ENCODE measurements at places on chromosomes 1 and 21. TPM values are rescaled to one million over a fixed set of nuclear protein-coding genes. Genes with fewer than 3 reads are reported as not detected.

SMYD3 gene
- 17.2 TPM for total RNA-seq

RYR2 gene
- total RNA-seq = 0.04 TPM

- H3K27me3 ChIP-seq = no peaks in the 10 kb centered on the region
- DNase-seq = no peak
- no peak overlapping the region for H3K4me3 ChIP-seq
Measured at GRCh38 chr1:26384076-26384475, 11.5 kb upstream of the ZNF683 start.

GRCh38 chr1:87140831-87141540 lies 187.7 kb upstream of the LMO4 start:
- H3K27me3 ChIP-seq = peaks cover 4% of the 10 kb centered on the region
- DNase-seq = no peak
- H3K4me1 ChIP-seq = no peaks in the 10 kb centered on the region

- no peak overlapping the region for H3K27ac ChIP-seq
- H3K36me3 ChIP-seq = no peaks in the 10 kb centered on the region
- no peaks in the 10 kb centered on the region for H3K4me1 ChIP-seq
- DNase-seq = no peak
- H3K27me3 ChIP-seq = no peaks in the 10 kb centered on the region
Measured at GRCh38 chr1:2431103-2431502, 18.7 kb upstream of the PEX10 start.

GRCh38 chr1:178575611-178576361 lies 62.9 kb downstream of the TEX35 start:
- H3K36me3 ChIP-seq = no peaks in the 10 kb centered on the region
- H3K4me3 ChIP-seq = no peak overlapping the region
- H3K4me1 ChIP-seq = no peaks in the 10 kb centered on the region
- H3K27ac ChIP-seq = no peak overlapping the region
- DNase-seq = no peak

DNA sequence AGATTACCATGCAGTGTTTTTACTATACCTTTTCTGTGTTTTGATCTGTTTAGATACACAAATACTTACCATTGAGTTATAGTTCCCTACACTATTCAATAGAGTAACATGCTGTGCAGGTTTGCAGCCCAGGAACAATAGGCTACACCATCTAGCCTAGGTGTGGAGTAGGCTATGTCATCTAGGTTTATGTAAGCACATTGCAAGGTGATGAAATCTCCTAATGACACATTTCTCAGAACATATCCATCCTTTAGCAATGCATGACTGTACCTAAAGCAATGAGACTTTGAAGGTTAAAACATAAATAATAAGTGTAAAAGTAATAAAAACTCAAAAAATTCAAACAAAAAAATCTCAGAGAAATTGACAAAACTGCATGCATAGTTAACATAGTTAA lies 358.6 kb downstream of the USH2A start:
- no peak overlapping the region for H3K27ac ChIP-seq
- no peak overlapping the region for H3K4me3 ChIP-seq
- no peaks in the 10 kb centered on the region for H3K4me1 ChIP-seq
- no peak for DNase-seq
- no peaks in the 10 kb centered on the region for H3K36me3 ChIP-seq

- H3K4me1 ChIP-seq = peaks cover 8% of the 10 kb centered on the region
- no peak for DNase-seq
- H3K27ac ChIP-seq = no peak overlapping the region
- H3K36me3 ChIP-seq = no peaks in the 10 kb centered on the region
- no peak overlapping the region for H3K4me3 ChIP-seq
- peaks cover 11% of the 10 kb centered on the region for H3K27me3 ChIP-seq
Measured at GRCh38 chr1:233629305-233629935, 15.5 kb downstream of the KCNK1 start.

DNA sequence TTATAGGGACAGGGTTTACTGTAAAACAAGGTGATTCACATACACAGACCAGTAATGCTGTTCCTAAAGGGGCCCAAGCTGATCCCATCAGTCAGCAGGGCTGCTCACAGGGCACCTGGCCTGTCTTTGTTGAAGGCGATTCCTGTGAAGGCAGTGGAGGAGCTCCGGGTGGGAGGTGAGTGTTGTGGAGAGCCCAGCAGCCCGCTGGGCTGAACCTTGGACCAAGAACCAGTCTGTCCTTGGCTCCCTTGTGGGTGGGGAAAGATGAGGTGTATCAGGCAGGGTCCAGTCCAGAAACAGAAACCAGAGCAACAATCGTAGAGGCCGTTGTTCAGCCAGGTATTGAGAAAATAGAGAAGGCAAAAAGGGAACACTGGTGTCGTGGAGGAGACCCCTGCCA lies 12.5 kb downstream of the PDXK start:
- H3K4me3 ChIP-seq = no peak overlapping the region
- no peaks in the 10 kb centered on the region for H3K27me3 ChIP-seq
- no peak for DNase-seq
- peaks cover 12% of the 10 kb centered on the region for H3K36me3 ChIP-seq
- no peak overlapping the region for H3K27ac ChIP-seq

All from activated CD4-positive, alpha-beta T cell treated with anti-CD3 and anti-CD28 coated beads for 36 hours (primary cell).